Activated CD8-positive, alpha-beta memory T cell treated with anti-CD3 and anti-CD28 coated beads for 1 hour (primary cell): ENCODE measurements at places on chromosomes 3 and 15.

DNA sequence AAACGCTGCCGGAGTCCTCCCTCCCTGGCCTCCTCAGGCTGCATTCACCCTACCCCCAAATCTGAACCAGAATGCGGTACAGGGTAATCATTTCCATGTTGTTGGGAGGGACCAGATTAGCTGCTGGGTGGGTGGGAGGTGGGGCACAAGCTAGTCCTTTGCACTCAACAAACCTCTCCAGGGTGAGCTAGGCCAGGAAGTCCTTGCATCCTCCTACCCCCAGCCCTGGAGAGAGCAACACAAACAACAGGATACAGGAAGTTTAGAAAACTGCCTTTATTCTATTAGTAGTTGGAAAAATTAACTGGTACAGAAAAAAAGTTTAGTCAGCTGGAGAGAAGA, 702 bp upstream of the GPX1 start:
- DNase-seq, result no peak

DNA sequence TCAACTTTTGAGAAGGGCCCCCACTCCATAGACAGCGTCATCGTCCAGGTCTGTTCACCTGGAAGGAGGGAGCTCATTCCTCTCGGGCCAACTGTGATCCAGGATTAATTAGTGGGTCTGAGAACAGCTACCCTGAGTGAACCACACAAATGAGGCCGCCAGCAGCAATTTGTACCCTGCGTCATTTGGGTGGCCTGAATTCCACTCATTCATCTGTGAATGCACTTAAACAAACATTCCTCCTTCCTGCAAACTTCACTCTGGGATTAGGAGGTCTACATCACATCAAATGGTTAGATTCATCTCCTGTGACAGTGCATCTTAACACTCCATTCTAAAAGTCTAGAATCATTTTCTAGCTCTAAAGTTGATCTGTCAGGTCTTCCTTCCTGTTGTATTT, 201.8 kb downstream of the GABRG3 start:
- DNase-seq, result no peak

DNA sequence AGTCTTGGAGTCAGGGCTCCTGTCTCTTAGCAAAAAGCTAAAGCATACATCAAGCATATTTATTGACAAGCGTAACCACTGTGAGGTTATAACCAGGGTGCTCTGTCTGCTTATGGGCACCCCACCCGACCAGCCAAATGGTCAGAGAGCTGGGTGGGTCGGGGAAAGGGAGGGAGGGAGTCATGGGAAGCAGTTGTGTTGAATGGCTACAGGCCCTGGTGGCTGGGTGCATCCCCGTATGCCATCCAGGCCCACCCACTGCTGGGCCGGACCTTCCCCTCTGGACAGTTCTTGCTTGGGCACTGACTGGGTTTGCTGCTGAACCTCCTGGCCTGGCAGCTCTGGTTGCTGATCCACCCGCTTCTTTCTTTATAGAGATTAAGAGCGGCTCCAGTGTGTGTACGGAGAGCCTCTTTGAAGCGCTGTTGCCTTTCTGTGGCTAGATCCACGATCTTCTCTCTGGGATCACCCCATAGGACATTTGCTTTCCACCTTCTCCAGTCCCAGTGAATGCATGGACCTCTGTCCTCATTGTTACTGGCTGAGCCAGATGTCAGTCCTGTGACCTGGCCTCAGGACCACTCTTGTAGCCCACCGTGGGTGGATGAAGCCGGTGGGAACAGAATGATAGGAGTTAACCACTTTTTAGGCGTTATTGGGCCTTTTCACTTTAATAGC, 59.6 kb downstream of the SMAD3 start:
- DNase-seq, result no peak

DNA sequence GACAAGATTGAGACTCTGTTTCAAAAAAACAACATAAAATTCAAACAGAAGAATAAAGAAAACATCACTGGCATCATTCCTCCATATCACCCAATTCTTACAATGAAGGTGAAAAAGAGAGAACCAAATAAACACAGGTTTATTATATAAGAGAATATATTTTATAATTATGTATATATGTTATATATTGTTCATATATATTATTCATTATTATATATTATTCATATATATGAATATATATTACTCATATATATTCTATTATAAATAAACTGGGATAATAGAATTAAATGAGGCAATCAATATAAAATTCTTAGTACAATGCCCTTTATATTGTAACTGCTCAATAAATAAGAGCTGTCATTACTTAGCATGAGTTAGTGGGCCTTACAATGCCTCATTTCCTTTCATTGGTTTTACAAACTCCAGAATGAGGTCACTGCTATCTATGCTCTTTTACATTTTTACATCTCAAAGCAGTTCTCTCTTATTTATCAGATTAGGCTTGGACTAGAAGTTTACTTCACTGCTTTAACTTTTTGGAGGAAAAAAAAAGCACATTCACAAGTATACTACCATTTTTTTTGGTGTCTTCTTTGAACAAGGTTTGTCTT, 135.5 kb upstream of the TTC14 start:
- DNase-seq, result no peak

- DNase-seq, result peak; percentile 63
Measured at GRCh38 chr15:75201616-75202250, at the start of gene C15orf39. Gene C15orf39, plus strand, starts transcription at chr15:75201882. Its CDS starts 4,167 bp downstream, at chr15:75206049.

DNA sequence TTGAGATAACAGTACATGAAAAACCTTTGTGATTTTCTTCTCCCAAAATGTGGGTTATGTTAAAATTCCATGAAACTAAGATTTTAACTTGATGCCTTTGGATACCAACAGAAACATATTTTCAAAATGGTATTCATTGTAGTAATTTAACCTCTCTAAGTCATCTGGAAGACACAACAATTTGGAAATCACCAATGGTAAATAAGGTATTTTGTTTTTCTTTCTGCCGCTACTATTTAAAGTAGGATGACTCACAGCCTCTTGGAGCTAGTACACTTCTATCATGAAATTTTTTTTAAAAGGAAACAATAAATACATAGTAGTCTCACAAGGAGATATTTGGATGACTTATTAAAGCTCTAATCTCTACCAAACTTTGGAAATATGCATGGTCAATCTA, 291.6 kb upstream of the VEPH1 start:
- no peak for DNase-seq

DNA sequence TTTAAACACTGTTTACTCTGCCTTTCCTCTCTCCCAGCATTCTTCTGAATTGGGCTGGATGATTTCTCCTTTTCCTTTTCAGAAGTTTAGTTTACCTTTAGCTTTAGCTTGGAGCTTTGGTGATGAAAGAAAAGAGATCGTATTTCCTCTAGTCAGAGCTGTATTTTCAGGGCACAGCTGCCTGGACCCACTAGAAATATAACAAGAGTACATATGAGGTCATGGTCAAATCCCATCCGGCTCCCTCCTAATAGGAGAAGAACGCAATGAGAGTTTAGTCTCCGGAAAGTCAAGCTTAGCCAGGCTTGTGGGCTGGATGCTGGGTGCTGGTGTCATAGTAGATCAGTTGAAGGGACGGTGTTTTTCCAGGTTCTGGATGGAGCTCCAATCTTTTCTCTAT, 177.1 kb upstream of the PFN2 start:
- no peak for DNase-seq

- DNase-seq, result peak; percentile 65
Measured at GRCh38 chr3:16511681-16512434, 1.6 kb downstream of the RFTN1 start.

DNA sequence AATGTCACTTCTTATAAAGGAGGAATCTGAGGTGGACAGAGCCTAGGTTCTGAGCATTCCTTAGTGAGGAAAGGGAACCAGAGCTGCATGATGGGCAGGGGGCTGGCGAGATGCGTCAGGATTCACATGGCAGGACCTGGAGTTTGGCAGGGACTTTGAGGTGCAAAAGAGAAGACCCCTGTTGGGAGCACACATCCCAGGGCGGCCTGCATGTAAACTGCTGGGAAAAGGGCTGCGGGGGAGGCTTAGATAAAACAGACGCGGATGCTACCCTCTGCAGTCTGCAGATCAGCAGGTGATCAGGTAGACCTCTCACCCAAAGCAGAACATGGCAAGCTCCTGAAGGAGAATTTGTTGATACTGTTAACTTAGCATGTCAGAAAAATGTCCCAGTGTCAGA, 168.4 kb downstream of the VGLL4 start:
- DNase-seq, result no peak

GRCh38 chr3:37290551-37290950, 116.2 kb upstream of the LRRFIP2 start:
- DNase-seq, result no peak

DNA sequence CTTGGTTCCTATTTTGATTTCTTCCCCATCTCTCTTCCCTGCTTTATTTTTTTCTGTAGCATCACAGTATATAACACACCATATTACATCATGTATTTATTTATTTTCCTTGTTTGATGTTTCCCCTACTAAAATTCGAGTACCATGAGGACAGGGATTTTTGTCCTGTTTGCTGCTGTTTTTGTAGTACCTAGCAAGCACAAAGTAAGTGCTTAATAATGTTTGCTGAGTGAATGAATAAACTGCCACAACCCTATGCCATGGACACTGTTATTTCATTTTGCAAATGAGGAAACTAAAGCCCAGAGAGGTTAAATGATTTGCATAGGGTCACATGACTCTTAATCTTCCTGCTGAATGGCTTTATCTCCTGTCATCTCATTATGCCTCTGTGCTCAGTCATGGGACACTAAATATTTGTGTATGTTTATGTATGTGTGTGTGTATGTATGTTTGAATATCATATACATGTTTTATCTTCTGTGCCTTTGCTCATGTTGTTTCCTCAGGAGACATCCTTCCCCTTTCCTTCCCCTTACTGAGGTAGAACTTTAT, 26.1 kb upstream of the MGA start:
- DNase-seq, result no peak

GRCh38 chr3:45311953-45312801, 76.2 kb upstream of the LARS2 start:
- DNase-seq, result no peak

DNA sequence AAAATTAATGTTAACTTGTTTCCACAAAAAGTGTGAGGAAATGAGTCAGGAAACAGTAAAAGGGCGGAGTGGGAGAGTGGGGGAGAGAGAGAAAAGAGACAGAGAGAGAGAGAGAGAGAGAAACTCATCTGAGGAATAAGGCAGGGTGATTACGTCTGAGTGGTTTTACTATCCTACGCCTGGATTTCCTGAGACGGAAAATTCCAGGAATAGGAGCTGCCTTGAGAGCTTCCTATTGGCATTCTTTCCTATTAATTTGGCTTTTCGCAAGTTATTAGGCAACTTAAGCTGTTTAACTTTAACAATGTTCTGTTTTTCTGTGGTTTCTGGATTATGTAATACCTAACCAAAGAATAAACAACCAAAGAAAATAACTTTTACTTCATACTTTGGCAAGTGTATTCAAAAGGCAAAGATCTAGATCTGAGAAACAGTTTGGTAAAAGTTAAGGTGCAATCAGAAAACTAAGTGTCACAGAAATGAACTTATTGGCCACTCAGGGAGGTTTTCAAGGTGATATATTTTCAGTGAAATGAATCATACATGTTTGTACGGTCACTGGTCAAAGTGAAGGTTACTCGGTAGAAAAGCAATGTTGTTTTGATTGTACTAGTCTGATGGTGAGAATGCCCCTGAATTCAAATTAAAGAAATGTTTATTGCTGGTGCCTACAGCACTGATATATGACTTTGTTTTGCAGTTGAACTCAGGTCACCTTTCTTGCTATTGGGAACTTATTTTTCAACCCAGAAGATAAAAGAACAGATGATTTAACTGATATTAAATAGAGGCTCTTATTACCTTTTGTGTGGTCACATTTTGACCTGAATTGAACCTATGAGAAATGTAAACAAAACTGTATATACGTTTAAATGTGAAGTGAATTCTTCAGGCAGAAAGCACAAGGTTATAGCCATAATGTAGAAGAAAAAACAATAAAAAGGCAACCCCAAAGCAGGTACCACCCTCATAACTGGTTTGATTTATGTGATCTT, 39.9 kb upstream of the TNFSF10 start:
- no peak for DNase-seq

DNA sequence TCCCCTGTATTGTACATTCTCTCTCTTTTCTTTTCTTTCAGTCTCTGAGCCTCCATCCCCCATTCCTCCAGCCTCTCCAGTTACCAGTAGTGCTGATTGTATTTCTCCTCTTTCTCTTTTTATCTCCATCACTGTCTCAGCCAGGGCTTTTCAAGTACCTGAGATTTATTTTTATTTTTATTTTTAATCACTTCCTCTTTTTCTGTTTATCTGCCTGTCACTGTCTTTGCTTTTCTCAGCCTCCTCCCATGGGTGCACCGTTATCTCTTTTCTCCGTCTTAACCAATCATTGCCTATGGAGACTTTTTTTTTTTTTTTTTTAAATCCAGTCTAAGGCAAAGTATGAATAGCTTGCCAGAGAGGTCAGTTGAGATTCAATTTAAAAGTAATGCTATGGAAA, 359.3 kb downstream of the GAP43 start:
- no peak for DNase-seq

DNA sequence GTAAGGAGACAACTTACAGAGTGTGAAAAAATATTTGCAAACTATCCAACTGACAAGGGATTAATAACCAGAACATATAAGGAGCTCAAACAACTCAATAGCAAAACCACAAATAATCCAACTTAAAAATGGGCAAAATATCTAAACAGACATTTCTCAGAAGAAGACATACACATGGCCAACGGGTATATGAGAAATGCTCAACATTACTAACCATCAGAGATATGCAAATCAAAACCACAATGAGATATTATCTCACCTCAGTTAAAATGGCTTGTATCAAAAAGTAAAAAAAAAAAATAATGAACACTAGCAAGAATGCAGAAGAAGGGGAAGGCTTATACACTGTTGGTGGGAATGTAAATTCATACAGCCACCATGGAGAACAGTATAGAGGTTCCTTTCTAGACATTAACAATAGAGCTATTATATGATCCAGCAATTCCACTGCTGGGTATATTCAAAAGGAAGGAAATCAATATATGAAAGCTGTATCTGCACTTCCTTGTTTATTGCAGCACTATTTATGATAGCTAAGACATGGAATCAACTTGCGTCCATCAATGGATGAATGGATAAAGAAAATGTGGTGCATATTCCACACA, 998.6 kb downstream of the NAALADL2 start:
- no peak for DNase-seq

DNA sequence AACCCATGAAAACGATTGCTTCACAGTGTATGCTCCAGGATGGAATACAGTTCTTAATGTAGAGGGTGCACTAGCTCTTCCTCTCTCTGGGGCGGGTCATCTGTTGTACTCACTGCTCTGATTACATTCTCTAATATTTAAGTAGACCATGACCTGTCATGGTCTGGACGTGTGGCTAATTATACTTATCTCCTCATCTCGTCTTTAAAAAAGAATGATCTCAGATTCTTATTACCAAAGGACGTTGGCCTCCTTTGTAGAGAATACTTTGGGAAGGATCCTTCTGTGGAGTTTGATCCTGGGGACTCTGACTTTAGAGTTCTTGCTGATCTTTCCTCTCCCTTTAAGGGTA, 48.4 kb upstream of the TRAK1 start:
- DNase-seq, result no peak

- no peak for DNase-seq
Measured at GRCh38 chr3:42055291-42055690, 35.9 kb upstream of the TRAK1 start.

- no peak for DNase-seq
Measured at GRCh38 chr3:160134454-160134853, 90.8 kb upstream of the C3orf80 start.

- no peak for DNase-seq
Measured at GRCh38 chr3:24479816-24480215, 14.8 kb downstream of the THRB start.
